ENCODE measurements at places on chromosomes 2 and 18.
A peak's percentile ranks its signal among the peaks of the same experiment; 100 is the strongest.

DNA sequence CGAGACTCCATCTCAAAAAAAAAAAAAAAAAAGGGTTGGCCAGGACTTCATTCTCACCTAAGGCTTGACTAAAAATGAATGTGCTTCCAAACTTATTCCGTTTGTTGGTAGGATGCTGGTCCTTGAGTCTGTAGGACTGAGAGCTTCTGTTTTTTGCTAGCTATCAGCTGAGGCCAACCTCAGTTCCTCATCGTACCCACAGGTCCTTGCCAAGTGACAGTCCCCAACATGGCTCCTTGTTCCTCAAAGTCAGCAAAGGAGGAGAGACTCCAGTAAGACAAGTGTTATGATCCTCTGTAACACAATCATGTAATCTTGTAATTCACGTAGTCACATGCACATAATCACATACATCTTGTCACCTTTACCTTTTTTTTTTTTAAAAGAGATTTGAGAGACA, 37.0 kb downstream of the HAUS1 start:
- DNase-seq, result no peak

- DNase-seq, result no peak
Measured at GRCh38 chr2:157672129-157672528, 43.5 kb upstream of the ACVR1C start.

GRCh38 chr18:44944461-44944860, 263.8 kb downstream of the SETBP1 start:
- no peak for DNase-seq

GRCh38 chr2:32732912-32733472, 105.1 kb downstream of the TTC27 start:
- no peak for DNase-seq

GRCh38 chr18:27447930-27448329, 262.8 kb upstream of the CHST9 start:
- no peak for DNase-seq

DNA sequence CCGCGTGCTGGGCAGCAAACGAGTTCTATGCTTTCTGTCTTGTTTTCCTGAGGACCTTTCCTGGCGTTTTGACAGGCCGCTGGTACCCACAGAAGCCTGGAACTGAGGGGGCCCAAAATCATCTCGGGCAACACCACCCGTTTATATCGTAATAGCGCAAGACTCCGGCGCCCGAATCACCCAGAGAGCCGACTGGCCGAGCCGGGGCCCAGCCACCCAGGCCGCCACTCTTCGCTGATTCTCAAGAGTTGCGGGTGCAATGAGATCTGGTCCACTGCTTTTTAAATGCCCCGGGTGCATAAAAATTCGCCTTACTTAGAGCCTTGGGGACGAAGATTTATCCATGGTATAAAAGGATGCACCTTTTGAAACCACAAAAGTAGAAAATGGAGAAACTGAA, 6.2 kb upstream of the SPATA3 start:
- no peak for DNase-seq

GRCh38 chr2:190280565-190281350, 38.9 kb downstream of the HIBCH start:
- no peak for DNase-seq

DNA sequence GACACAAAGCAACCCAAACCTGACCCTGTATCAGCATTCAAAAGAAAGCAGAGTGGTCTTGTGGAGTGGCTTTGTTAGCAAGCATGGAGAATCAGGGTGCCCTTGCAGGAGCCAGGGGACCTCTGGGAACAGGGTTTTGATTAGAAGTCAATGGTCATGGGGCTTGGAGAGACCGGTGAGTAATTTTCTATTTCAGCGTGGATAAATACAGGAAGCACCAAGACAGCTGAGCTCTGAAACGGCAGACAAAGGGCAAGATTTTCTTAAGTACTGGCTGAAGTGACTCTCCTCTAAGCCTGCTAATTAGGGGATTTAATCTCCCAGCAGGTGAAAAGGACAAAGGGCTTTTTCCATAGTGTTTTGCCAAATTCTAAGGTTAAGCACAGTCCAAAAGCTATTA, 78.0 kb upstream of the GAREM1 start:
- DNase-seq, result peak; percentile 66

DNA sequence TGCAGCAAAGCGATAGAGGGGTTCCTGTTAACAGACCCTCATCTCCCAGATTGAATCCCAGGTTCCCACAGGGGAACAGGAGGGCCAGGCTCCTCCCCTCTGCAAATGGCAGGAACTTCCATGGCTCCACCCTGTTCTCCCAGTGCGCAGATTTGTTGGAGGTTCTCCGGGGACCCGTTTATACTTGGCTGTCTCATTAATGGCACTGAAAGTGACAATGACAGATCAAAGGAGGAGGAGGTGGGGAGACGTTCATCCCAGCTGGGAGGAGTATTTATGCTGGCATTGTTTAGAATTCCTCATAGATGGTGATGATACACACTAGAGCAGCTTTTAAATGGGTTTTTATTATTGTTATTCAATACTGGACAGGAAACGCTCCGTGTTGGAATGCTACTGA, 186.9 kb downstream of the LRP1B start:
- no peak for DNase-seq

DNA sequence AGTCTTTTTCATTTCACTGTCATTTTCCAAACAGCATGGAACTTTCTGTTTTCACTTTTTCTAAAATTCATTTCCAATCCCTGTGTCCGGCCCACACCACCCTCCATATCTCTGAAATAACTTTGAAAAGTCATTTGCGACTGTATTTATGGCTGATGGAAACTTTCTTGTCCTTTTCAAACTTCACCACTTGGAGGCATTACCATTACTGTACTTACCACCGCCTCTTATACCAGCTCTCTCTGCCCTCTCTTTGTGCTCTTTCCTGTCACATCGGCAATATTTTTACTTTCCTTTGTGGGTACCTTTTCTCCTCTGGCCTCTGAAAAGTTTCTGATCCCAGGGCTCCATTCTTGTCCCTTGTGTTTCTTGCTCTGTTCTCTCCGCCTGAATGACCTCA, 39.5 kb upstream of the IL1RL1 start:
- DNase-seq, result no peak

DNA sequence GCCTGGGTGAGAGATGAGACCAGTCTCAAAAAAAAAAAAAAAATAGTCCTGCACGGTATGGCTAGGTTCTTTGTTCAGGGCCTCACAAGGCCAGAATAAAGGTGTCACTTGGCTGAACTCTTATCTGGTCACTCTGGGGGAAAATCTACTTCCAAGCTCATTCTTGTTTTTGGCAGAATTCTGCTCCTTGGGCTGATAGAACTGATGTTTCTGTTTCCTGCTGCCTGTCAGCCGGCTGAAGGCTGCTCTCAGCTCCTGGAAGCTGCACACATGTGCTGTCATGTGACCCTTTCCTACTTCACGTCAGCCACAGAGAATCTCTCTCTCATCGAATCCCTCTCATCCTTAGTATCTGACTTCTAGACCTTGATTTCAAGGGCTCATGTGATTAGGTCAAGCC, 10.4 kb downstream of the CSRNP3 start:
- DNase-seq, result no peak

DNA sequence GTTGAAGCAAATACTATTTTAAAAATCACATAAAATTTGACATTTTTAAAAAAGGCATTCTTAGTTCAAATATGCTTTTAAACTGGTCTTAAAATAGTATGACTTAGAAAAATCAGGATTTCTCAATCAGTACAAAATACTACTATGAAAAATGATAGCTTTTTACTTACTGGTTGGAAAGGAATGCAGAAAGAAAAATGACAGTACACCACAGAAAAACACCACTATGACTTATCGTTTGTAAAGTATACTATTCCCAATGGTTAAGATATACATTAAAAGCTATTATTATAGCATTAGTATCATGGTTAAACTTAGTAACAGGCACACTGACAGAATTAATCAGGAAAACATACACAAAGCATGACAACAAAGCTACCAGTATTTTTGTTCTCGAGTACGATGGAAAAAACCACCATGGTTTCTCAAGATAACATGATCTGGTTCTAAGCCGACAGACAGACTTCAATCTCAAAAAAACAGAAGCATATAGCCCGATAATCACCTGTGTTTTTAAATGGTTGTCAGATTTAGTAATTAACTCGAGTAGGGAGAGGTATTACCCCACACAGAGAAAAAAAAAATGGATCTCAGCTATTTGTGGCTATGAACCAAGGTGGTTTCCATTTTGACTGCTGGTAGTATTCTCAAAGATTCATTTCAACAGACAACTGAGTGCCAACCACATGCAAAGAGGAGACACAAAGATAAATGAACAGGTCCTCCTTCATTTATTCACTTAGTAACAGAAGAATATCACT, 39.1 kb downstream of the CUL3 start:
- DNase-seq, result no peak

- DNase-seq, result no peak
Measured at GRCh38 chr2:106095478-106096298, 98.4 kb downstream of the UXS1 start.

GRCh38 chr2:237870754-237871651, 11.6 kb downstream of the RAMP1 start:
- DNase-seq, result no peak

GRCh38 chr2:68710336-68710735, 24.3 kb upstream of the ARHGAP25 start:
- no peak for DNase-seq

GRCh38 chr2:57936216-57936615, 110.4 kb upstream of the VRK2 start:
- no peak for DNase-seq

DNA sequence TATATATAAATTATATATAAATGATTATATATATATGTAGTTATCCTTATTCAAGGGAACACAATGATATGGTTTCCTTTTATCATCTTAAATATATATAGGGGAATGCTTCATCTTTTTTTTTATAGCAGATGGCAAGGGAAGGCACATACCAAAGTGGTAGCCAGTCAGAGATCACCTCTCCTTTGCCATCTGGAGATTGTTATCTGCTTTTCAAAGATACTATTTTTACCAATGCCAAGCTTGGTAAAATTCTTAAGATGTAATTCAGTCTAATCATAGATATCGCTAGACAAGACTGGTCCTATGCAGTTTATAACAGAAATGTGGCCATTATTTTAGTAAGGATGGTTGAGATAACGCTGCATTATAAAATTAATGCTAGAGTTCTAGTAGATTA, 64.7 kb upstream of the DSEL start:
- DNase-seq, result no peak
